ENCODE measurements at places on chromosomes 3 and 15. TPM values are rescaled to one million over a fixed set of nuclear protein-coding genes. Genes with fewer than 3 reads are reported as not detected.

DNA sequence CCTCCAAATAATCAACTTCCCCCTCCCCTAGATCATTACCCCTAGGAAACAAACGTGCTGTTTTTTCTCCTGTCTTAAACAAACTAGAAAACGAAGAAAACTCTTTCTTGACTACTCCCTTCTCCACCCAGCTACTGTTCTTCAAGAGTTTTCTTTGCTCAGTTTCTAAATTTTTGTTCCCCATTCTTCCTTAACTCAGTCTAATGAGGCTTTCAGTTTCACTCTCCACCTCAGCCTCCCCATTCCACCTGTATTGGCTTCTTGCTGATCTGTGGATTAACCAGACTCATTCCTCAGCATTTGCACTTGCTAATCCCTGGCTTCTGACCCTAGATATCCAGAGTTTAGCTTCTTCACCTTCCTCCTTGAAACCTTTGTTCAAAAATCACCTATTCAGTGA, 26.8 kb downstream of the SERPINI1 start:
- no peak for DNase-seq

- DNase-seq, result no peak
These were observed 47.1 kb upstream of the SERPINI2 start for GRCh38 chr3:167521006-167521355.

DNA sequence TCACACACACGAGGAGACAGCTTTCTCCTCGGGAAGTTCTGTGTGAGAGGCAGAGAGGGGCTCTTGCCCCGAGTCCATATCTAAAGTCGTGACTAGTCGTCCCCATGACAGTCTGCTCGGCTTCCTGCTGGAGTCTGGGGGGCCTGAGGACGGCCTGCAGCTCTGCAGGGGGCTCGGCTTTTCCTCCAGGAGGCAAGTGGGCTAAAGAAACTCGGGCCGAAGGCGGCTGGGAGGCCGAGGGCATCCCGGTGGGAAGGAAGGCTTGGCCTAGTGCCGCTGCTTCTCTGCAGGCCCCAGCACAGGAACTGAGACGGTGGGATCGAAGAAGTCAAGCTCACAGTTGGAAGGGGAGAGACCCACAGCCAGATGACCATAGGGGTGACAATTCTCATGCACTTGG, 25.4 kb upstream of the PIGZ start:
- DNase-seq, result no peak

GRCh38 chr3:193917158-193917557, 218.8 kb upstream of the HES1 start:
- no peak for DNase-seq

- DNase-seq, result no peak
These were observed 40.9 kb upstream of the GOLGA8J start for GRCh38 chr15:30041868-30042267.

Gene CYP1A1
- 2.4 TPM for total RNA-seq

Gene XCR1
- total RNA-seq, result 0.10 TPM

Measured in psoas muscle (tissue), 8 donors.